Fibroblast of upper back skin (primary cell): ENCODE measurements at places on chromosomes 7 and 10.

DNA sequence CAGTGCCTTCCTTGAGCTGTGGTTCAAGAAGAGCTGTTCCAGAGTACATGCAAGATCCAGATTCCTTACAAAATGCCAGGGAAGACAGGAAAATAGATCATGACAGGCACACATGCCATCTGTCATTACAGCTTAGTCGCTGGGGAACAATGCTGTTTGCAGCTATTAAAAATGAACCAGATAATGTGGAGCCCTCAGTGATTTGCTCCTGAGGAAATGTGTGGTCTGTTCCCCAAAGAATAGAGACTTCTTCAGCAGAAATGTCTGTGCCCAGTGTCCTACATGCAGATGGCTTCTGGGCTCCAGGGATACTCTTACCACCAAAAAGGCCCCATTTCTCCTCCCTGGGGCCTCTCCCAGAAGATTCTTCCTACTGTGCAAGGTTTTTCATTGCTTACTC is 627.9 kb downstream of the SORCS3 start:
- DNase-seq = no peak

DNA sequence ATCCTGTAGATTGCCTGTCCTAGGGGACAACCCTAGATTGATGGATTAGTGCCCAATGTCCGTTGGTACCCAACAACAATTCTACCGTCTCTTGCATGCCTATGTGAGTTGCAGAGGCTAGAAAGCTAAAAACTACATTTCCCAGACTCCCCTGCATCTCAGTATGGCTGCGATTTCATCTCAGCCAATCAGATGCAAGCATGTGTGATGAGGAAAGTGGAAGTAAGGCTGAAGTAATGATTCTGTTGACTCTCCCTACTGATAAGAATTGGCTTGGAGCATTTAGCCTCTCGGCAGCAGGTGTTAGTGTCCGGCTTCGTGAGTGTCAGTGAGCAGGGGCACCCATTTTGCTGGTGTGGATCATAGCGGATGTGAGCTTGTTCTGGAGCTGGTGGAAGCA is 171.9 kb downstream of the FGFR2 start:
- DNase-seq = no peak

DNA sequence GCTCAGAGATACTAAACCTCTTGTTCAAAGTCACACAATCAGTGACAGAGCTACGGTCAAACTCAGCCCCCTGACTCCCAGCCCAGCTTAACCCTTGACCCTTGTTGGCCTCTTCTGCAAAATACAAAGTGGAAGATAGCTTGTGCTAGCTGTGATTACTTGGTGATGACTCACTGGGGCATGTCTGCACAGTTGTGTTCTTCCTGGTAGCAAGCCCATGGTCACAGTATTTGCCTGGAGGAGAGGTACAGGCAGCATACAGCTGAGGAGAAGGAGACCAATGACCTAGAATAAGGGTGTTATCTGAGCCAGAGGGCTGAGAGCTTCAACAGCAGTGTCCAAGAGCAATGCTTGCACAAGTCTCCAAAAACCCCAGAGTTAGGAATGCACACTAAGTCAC is 5.7 kb upstream of the HSPA12A start:
- peak; percentile 35 for DNase-seq

DNA sequence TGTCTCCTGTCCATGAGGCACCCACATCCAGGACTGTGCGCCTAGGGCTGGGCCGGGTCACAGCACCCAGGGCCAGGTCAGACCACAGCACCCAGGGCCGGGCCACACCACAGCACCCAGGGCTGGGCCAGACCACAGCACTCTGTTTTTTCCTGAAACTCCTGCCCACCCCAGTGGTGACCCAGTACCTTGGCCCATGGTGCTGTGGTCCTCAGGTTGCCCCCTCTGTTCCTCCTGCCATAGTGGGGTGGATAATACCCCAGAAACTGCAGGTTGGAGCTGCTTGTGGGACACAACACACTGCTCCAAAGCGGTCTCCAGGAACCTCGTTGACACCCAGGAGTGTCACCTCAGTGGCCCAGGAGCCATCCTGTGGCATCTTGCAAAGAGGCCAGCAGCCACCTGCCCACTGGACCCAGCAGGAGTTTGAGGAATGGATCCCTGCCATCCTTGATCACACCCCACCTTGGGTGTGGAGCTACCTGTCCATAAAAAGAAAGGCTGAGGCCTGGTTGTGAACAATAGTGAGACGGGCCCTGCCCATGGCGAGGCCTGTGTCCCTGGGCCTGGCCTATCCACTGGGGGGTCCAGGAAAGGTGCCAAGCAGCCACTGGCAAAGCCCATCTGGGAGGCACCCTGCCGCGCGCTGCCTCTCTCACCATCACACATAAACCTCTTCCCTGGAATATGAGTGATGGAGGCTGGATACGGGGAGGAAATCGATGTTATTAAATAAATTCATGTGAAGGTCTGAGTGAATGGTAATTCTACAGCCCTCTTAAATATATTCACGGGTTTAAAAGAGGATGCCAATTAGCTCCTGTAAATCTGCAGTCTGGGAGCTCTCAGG is 89.0 kb downstream of the NKX6-2 start:
- DNase-seq = no peak

DNA sequence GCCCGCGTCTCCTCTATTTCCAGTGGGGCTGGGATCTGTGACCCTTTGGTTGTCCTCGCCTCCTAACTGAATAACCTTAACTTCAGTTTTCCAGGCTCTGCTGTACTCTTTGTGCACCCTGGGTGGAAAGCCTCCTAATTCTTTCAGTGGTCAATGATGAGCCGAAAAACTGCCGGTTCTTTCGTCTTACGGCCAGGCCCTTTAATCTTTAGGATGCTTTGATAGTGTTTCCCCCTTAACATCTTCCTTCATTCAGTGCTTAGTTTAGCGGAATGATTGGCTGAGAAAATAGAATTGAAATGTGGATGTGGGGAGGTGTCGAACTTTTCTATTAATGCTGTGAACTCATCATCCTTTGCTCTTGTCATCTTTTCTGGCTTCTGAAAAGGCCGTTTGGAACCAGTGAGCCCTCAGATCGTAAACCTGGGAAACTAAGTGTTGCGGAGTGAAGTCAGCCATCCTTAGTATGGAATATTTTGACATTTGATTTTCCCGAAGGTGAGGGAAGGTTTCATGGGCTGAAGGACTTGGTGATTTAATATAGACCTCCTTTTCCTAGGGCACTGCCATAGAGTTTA is 847 bp downstream of the GARS1 start:
- DNase-seq = peak; percentile 4
